Iris pigment epithelial cell (primary cell): ENCODE measurements at places on chromosomes 12 and 14.

DNA sequence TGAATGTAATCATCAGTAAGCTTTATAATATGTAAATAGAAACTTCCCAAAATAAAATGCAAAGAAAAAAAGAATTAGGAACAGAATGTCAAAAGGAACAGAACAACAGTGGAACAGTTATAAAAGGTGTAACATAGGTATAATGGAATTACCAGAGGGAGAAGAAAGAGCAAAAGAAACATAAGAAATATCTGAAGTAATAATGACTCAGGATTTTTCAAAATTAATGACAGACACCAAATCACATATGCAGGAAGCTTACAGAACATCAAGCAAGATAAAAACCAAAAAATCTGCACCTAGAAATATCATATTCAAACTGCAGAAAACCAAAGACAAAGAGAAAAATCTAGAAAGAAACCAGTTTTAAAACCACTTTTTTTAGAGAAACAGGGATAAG lies 36.1 kb downstream of the TMEM116 start:
- DNase-seq = no peak

GRCh38 chr12:11824736-11825135 lies 175.3 kb downstream of the ETV6 start:
- DNase-seq = no peak

- no peak for DNase-seq
Observed at GRCh38 chr12:121520586-121521086, 60.2 kb downstream of the KDM2B start.

GRCh38 chr12:80200414-80200813 lies 101.1 kb downstream of the OTOGL start:
- DNase-seq = no peak

- DNase-seq = peak; percentile 57
Observed at GRCh38 chr12:20305470-20305869, 62.9 kb upstream of the PDE3A start.

GRCh38 chr14:50573862-50574261 lies 13.9 kb downstream of the ATL1 start:
- DNase-seq = no peak

DNA sequence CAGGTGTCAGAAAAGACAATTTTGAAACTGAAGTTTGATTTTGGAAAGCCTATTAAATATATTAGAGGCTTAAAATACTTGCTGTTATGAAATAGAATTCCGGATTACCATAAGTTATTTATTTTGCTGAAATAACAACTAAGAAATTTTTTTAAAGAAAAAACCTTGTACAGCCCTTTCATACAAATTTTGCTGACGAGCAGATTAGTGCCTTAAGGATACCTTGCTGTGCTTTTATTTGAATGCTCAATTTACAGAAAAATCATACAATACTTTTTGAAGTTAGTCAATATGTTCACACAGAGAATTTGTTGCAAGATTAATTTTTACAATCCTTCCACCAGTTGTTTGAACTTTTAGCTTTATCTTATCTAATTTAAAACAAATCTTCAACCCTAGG lies 29.5 kb upstream of the CLEC2D start:
- no peak for DNase-seq

DNA sequence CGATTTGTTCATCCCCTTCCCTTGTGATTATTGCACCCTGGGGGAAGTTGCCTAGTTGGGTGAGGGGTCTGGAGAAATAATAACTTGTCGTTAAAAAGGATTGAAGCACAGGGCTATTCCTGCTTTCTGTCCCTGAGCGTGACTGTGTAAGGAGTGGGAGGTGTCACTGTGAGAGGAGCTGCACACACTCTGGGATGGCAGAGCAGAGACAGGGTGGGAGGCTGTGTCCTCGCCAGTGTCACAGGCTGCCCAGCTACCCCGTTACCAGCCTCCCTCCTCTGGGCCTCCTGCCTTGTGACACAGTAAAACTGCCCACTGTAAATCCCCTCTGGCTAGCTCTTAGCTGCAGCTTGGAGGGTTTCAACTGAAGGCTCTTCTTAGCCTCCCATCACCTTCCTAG lies 460.6 kb downstream of the AACS start:
- no peak for DNase-seq

DNA sequence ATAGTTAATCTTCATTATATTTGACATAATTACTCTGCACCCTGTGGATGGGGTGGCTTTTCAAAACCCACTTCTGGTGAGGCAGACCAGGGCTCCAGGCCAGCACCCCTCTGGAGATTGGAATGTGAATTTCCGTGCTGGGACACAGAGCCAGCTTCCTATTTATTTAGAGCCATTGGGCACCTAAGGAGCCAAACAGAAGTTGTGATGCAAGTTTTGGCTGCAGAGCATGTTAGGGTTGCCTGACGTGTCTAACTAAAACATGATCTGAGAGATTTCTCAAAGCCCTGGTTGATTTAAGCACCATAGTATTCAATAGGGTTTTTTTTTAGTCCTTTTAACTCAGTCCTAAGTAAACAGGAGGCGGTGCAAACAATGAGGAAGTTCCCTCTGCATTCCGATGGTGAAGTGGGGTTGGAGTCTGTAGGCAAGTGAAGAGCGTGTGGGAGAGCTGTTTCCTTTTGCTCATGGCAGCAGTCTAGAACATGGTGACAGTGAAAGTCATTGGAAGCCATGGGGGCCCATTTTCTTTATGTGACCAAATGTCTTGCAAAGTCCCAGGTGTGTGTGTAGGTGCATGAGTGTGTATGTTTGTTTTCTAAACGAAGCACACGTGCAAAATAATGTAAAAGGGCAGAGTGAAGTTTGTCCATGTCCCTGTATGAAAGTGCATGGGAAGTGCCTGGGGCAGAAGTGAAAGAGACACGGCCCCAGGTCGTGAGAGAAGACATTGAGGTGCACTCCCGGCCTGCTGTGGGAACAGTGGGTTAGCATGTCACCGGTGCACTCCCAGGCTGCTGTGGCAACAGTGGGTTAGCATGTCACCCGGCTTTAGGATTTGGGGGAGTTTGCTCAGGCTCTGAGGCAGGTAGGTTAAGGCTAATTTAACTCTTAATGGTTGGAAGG lies 117.7 kb downstream of the PRKCH start:
- peak; percentile 61 for DNase-seq

DNA sequence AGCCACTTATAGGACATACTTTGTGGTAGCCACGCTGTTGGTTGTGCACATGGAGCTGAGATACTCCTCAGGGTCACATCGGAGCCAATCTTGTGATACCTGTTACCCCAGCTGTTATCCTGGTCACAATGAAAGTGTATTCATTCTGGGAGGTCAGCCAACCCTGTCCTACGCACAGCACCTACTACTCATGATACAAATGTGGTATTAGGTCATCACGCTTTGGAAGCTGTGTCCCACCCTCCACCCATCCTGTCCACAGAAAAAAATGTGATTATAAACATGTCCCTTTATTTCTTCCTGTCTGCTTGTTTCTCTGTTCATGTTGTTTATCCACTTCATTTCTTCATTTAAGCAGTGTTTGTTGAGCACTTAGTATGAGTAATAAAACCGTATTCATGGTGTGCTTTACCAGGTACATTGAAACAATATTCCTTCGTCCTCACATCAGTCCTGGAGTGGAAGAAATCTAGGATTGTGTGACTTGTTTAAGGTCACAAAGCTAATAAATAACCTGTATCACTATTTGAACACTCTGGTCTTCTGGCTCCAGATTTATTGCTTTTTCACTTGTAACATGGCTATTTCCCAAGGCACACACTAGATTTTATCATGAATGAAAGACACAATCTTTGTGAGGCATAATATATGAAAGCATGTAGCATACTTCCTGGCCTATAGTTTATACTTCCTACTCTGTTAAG lies 73.1 kb downstream of the DERA start:
- DNase-seq = no peak

GRCh38 chr12:122032580-122032979 lies 10.9 kb downstream of the BCL7A start:
- no peak for DNase-seq

DNA sequence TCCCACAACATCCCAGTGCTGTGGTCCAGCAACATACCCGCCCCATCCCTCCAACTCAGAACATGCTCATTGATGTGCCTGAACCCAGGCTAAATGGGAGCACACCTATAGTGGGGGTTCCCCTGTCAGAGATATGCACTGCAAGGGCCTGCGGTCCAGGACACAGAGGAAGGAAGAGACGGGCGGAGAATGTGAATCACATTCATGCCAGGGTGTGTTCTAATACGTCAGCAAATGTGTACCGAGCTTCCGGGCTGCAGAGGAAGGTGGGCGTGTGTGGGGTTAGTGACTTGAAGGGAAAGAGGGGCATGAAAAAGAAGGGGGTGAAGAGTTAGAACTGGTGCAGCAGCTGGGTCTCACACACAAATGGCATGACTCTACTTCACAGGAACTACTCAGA lies 83.7 kb downstream of the DPF3 start:
- DNase-seq = no peak

DNA sequence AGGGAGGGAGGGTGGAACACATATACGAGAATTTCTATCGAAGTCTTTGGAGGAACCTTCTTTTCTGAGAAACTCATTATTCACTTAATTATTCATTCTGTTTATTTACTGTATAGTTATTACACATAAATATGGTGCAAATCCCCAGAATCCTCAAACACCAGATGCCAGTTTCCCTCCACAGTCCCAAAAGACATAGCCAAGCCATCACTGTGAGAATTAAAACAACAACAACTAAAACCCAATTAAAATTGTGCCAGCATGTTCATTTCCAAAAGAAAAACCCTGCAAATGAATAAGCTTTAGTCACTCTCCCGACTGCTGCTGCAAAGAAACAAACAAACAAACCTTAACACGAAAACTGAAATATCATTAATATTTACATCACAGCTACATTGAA lies 173.5 kb downstream of the EFCAB11 start:
- DNase-seq = no peak

- DNase-seq = peak; percentile 35
Observed at GRCh38 chr14:75126121-75126544, 715 bp downstream of the NEK9 start.

DNA sequence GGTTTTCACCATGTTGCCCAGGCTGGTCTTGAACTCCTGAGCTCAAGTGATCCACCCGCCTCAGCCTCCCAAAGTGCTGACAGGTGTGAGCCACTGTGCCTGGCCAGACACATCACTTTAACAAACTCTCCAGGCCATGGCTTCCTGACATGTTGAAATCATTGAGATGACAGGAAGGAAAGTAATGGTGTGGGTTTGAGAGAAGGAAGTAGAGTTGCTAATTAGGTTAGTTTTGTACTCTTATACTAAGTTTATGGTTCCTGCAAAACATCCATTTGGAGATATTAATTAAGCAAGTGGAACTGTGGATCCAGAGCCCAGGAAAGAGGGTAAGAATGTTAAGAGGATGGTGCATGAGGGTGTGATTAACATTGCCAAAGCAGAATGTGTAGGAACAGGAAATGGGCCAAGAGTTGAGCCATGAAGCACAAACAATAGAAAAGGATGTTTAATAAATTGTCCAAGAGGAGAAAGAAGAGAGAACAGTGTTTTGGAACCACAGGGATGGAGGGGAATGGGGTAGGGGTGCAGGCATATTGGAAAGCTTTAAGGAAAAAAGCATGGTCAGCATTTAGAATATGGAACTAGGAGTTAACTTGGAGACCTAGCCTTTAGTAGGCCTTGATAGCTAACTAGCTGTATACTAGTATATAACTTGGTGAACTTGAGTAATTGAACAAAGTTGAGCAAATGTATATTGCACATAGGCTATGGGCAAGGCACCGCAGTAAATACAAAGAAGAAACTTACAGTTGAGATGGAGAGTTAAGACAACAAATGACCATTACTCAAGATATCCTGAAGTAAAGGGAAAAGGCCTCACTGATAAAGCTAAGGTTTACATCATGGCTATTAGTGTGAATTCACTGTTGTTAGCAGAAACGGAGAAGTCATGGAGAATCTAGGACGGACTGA lies 91.3 kb upstream of the DNM1L start:
- no peak for DNase-seq

DNA sequence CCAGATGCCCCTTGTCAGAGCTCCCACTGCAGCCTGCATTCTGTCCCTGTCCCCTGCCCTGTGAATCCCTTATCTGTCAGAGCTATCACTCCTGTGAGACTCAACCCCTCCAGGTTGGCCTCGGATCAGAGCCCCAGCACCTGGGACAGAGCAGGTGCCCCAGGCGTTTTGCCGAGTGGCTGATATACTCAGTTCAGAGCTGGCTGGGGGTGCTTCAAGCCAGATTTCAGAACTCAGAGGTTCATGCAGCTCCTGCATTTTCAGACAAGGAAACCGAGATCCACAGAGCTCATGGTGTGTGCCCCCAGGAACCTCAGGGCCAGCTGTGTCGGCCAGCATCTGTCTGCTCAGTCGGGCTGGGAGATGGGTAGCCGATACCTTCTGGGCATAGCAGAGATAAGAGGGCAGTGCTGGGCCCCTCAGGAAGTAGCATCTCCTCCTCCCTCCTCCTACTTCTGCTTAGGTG lies 228.0 kb upstream of the RTL1 start:
- DNase-seq = no peak

- peak; percentile 5 for DNase-seq
Observed at GRCh38 chr12:71691504-71692129, 5.7 kb downstream of the TMEM19 start.

- DNase-seq = no peak
Observed at GRCh38 chr12:93311827-93312226, 65.9 kb upstream of the NUDT4 start.

- DNase-seq = no peak
Observed at GRCh38 chr12:86601550-86602308, 345.5 kb upstream of the MGAT4C start.

DNA sequence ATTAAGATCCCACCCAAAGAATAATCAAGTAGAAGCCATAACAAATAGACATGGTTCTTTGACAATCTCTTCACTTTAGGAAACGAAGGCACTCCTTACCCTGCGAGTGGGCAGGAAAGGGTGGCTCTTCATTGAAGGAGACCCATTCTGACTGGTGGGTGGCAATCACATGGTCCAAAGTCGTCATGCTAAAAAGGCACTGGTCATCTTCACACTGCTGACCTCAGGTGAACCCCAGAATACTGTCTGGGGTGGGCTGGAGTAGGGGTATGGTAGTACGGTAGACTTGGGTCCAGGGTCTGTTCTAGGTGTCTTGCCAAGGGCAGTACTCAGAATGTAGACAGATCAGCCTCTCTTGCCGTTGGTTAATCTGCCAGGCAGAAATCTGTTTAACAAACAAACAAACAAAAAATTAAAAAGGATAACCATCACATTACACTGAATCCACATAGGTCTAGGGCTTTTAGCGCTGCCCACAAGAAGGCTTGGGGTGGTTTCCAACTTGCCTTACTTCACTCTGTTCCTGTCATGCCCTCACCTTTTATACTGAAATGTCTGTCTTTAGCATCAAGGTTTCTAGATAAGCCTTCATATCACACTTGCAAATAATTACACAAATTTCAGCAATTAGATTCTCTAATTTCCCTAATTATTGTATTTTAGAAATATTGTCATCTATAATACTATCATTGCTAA lies 1.8 kb downstream of the STON2 start:
- DNase-seq = no peak
